IgD-negative memory B cell (primary cell): ENCODE measurements at places on chromosomes 5 and 9. TPM values are rescaled to one million over a fixed set of nuclear protein-coding genes. Genes with fewer than 3 reads are reported as not detected.

The ACOT12 gene
- polyA plus RNA-seq = not detected

The NME5 gene
- not detected for polyA plus RNA-seq

The NPR3 gene
- polyA plus RNA-seq = not detected

The ZDHHC21 gene
- 4.0 TPM for polyA plus RNA-seq

The PCDHB5 gene
- not detected for polyA plus RNA-seq

The GCNT4 gene
- polyA plus RNA-seq = 0.08 TPM

The KIF27 gene
- 1.4 TPM for polyA plus RNA-seq

The GABRA1 gene
- not detected for polyA plus RNA-seq

The ANKDD1B gene
- polyA plus RNA-seq = 0.15 TPM

The HRH2 gene
- polyA plus RNA-seq = 0.49 TPM

The ANKHD1 gene
- 69.7 TPM for polyA plus RNA-seq

The ABO gene
- polyA plus RNA-seq = not detected

The MARCHF11 gene
- not detected for polyA plus RNA-seq

The BARX1 gene
- 0.33 TPM for polyA plus RNA-seq
